IPS DF 6.9 (cell line): ENCODE measurements at places on chromosomes 12 and 14.

- H3K27ac ChIP-seq = no peak within 1 kb of the TSS
- H3K4me3 ChIP-seq = no peak within 1 kb of the TSS
- peaks cover 98% of the 10 kb centered on the region for H3K27me3 ChIP-seq
- no peaks in the 10 kb centered on the region for H3K36me3 ChIP-seq
Measured at GRCh38 chr12:54028314-54029201, at the start of gene HOXC6. Gene HOXC6, plus strand, starts transcription at chr12:54028440. Its CDS starts 82 bp downstream, at chr12:54028522.

DNA sequence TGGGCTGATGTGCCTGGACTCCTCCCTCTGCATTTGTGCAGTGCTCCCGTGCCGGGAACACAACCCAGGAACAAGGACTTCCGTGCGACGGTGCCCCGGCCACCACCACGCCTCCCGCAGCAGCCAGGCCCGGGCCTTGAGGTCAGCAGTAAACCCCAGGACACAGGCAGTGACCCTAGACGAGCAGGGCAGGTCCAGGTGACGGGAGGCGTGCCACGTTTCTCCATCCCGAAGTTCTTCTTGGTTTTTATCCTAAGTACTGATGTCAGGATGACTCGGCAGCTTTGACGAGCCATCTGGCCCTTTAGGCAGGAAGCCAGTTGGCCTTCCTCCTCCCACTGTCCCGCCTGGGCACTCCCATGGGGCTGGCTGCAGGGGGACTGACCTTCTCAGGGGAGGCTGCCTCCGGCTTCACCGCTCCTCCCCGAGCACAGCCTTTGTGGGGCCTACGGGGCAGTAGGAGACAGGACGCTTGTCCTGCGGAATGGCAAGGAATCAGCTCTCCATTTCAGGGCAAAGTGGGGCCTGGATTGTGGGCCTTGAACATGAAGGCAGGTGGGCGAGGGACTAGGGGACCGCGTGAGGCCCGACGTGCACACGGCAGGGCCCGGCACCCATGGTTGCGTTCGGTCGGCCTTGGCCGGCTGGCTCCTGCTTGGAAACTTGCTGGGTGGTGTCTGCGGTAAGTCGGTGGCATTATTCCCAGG lies 94.1 kb downstream of the FBXL14 start:
- H3K4me1 ChIP-seq = no peaks in the 10 kb centered on the region; the same call in 1 of the 2 replicates
- H3K27me3 ChIP-seq = no peaks in the 10 kb centered on the region
- no peak overlapping the region for H3K4me3 ChIP-seq
- no peak overlapping the region for H3K27ac ChIP-seq
- H3K36me3 ChIP-seq = no peaks in the 10 kb centered on the region; the same call in 1 of the 2 replicates

DNA sequence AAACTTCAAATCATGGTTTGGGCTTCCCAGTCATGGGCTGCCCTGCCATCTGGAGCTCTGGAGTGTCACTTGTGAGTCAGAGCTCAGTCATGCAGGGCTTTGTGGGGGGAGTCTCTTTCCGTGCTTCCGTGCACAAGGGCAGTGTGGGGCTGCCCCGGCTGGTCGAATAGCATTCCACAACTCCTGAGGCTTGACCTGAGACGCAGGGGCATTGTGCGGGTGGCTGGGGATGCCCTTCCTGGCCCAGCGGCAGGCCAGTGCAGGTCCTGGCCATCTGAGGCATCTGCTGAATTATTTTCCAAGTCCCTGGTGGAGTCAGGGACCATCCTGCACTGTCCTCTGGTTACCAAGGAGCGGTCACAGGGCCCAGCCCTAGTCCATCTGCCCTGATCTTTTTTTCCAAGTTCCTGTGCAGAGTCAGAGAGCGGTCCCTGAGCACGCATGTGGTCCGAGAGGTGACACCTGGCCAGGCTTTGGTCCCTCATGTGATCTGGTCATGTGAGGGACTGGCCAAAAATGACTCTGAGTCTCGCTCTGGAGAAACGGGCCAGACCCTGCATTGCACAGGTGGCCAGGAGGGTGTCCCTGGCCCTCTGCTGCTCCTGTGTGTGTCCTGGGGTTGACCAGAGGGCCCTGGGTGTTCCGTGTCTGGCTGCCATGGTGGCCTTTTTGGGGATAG lies 167.0 kb upstream of the ALG10B start:
- no peaks in the 10 kb centered on the region for H3K27me3 ChIP-seq
- no peaks in the 10 kb centered on the region for H3K4me1 ChIP-seq
- no peak for DNase-seq
- H3K27ac ChIP-seq = no peak overlapping the region
- H3K36me3 ChIP-seq = no peaks in the 10 kb centered on the region

DNA sequence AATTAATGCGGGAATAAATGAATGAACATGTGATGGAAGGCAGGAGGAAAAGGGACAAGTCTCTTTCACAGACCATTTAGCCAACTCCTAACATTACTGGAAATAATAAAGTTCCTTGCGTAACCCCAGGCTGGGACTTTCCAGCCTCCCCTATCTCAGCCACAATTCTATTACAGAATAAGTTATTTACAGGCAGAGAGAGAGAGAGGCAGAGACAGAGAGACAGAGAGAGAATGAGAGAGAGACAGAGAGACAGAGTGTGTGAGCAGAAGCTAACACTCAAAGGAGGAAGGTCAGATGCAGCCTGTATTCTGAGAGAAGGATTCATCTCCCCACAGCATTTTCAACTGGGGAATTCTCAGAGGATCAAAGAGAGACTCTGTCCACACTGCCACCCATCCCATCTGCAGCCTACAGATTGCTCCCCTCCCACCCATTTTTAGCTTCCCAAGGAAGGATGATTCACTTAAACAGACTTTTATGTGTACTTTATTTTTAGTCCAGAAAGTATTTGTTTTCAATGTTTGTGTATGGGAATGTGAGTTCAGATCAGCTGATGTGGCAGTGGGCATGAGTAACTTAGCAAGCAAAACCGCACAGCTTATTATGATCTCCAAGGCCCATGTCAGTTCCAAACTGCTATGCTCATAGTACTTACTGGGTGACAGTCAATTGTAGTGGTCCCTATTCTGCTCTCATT lies 165.7 kb downstream of the CAND1 start:
- DNase-seq = no peak
- no peaks in the 10 kb centered on the region for H3K36me3 ChIP-seq
- H3K27me3 ChIP-seq = no peaks in the 10 kb centered on the region

DNA sequence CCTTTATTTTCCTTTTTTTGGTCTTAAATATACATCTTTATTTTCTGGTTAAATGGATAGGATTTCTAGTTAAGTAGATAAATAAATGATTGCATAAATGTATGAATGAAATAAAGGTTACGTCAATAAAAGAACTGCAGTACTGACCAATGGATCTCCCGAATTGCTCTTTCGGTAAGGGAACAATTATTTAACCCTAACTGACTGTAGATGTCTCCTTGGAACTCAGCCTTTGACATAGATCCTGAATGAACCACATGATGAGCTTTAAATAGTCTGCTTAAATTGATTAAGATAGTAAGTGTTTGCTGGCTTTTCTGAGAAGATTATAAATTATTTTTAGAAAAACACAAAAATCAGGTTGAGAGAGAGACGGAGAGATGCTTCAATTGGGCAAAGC lies 391.0 kb upstream of the SYT1 start:
- no peak for DNase-seq
- H3K27ac ChIP-seq = no peak overlapping the region
- no peaks in the 10 kb centered on the region for H3K4me1 ChIP-seq
- no peaks in the 10 kb centered on the region for H3K36me3 ChIP-seq

DNA sequence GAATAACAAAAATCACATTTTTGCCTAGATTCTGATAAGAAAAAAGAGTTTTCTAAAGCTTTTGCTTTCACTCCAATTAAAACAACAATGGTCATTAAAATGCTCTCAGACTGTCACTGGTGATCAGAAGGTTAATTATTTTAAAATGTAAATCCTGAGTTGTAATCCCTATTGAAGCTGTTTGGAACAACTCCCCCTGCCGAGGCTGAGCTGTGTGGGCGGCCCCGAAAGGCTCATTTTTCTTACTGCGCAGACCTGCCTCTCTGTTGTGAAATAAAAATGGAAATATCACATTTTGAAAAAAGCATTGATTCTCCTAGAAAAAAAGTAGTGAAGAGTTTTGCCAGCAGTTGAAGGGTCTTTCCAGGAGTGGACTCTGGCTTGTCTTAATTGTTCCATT lies 174.8 kb upstream of the CDKN3 start:
- no peaks in the 10 kb centered on the region for H3K36me3 ChIP-seq
- H3K27me3 ChIP-seq = peaks cover 18% of the 10 kb centered on the region; the same call in 1 of the 2 replicates
- no peak overlapping the region for H3K27ac ChIP-seq
- no peaks in the 10 kb centered on the region for H3K4me1 ChIP-seq
